Stimulated activated CD8-positive, alpha-beta memory T cell treated with anti-CD3 and anti-CD28 coated beads, Interleukin-2, amount 100 ng/mL, for 48 hours (primary cell): ENCODE measurements at places on chromosomes 13 and 19.

GRCh38 chr19:6543866-6544347, 13.1 kb downstream of the TNFSF9 start:
- no peak for DNase-seq

DNA sequence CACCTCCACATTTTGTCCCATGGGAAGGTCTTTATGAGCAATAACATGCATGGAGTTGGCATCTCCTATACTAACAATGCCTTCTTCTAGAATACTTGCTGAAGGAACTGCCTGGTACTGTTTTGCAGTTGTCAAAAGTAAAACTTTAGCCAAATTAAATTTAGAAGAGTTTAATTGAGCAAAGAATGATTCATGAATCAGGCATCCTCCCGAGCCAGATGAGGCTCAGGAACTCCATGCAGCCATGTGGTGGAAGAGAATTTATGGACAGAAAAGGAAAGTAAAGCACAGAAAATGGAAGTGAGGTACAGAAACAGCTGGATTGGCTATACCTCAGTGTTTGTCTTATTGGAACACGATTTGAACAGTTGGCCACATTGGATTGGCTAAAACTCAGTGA, 1081.9 kb downstream of the SLITRK1 start:
- no peak for DNase-seq

GRCh38 chr19:2495651-2496316, 19.9 kb downstream of the GADD45B start:
- no peak for DNase-seq

DNA sequence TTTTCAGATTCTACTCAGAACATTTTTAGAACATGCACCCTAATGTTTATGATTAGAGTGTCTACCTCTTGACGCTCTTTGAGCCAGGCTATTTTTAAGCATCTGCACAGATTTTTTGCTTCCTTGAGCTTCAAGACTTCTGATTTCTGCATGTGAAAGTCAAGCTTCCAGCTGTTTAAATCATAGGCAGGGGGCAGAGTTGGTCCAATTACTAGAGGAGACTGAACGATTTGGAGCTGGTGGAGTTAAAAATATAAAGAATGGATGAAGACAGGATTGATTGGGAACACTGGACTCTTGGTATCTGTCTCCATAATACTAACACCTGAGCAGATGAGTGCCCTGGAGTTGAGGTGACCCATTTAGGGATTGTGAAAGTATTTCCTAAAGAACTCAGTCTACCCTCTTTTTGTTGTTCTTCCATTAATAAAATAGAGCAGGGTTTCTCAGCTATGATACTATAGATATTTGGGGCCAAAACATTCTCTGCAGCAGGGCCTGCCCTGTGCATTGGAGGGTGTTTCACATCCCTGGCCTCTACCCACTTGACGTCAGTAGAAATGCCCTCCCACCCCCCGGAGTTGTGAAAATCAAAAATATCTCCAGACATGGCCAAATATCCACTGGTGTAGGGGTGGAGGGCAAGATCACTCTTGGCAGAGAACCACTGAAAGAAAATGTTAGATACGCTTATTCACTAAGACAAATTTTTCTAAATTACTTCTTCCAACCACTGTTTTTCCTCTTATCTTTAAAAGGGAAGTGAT, 160.1 kb downstream of the COG6 start:
- no peak for DNase-seq

GRCh38 chr13:100175803-100176182, 86.9 kb downstream of the PCCA start:
- DNase-seq: no peak

DNA sequence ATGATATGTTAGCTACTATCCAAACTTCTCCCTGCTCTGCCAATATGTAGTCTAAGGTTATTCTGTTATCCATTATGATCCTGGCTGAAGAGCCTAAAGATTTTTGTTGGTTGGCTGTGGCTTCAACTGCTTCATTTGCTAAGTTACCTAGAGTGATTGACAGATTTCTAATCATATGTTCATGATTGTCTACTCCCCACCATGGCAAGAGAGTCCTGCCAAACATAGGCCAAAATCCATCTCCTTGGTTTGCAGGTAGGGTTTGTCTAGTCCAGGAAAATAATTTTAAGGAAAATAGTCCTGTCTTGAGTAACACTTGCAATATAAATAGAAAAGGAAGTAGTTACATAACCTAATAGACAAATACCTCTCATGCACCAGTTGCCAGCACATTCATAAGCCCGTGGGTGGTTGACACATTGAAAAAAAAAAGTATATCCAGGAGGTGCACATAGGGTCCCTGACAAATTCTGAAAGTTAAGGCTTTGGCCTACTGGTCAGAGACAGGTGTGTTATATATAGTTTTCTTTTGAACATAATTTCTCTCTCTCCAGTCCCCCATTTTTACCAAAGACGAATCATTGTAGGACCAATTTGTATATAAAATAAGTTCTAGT, 5.4 kb upstream of the CBY2 start:
- no peak for DNase-seq

- no peak for DNase-seq
Observed at GRCh38 chr13:84352946-84353345, 470.7 kb upstream of the SLITRK1 start.

- peak; percentile 6 for DNase-seq
Observed at GRCh38 chr13:40445557-40445990, 220.9 kb downstream of the FOXO1 start.

DNA sequence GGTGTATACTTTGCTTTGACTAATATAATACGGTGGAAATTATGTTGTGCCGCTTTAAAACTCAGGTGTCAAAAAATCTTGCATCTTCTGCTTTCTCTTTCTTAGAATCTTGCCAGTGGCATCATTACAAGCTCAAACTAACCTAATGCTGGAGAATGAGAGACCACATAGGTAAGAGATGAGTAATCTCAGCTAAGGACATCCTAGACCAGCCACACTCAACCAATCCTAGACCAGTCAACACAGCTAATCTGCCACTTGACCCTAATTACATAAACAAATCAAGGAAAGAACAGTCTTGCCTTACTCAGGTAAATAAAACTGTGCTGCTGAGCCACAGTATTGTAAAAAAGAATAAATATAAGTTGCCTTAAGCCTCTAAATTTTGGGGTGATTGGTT, 1323.9 kb upstream of the SPRY2 start:
- DNase-seq: no peak

- peak; percentile 59 for DNase-seq
Observed at GRCh38 chr19:7705387-7706187, 3.7 kb upstream of the FCER2 start.

GRCh38 chr19:15283141-15283883, 49.0 kb downstream of the BRD4 start:
- DNase-seq: no peak

DNA sequence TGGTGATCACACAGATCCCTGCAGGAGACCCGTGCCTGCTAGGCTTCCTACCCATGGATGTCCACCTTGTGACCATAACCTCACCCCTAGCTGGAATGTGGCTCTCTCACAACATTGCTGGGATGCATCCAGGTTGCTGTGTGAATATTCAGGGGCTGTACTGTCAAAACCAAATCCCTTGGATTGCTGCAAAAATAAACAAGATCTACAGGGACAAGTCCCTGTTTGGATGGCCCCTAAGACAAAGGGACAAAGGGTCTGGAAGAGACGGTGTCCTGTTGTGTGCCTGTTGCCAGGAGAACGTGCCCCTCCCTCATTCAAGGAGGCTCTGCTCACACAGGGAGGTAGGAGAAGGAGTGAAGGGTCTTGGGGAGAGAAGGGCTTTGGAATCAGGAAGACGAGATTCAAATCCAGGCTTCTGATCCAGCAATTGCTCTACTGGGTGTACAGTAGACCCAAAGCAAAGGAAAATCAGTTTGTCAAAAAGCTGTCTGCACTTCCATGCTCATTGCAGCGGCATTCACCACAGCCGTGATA, 89.2 kb upstream of the WASF3 start:
- no peak for DNase-seq

GRCh38 chr13:31468114-31468902, 268.5 kb downstream of the B3GLCT start:
- DNase-seq: no peak

DNA sequence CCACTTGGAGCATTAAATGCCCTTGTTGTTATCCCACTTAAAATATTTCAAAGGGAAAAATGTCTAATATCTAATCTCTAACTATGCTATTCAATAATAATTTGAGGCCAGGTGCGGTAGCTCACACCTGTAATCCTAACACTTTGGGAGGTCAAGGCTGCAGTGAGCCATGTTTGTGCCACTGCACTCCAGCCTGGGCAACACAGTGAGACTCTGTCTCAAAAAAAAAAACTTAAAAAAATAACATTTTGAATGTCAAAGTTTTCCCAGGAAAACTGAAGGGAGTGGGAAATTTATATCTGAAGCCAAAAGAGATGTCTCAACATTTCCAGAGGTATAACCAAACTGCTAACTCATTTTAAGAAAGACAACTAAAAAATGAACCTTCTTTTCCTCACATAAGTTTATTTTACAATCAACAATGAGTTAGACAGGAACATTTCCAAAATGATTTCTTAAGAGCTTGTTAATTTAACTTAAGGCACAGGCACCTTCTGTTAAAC, 47.9 kb downstream of the CAB39L start:
- no peak for DNase-seq

GRCh38 chr13:23848019-23848418, 41.2 kb downstream of the MIPEP start:
- DNase-seq: no peak

GRCh38 chr19:49851456-49852259, 699 bp downstream of the PTOV1 start:
- no peak for DNase-seq

DNA sequence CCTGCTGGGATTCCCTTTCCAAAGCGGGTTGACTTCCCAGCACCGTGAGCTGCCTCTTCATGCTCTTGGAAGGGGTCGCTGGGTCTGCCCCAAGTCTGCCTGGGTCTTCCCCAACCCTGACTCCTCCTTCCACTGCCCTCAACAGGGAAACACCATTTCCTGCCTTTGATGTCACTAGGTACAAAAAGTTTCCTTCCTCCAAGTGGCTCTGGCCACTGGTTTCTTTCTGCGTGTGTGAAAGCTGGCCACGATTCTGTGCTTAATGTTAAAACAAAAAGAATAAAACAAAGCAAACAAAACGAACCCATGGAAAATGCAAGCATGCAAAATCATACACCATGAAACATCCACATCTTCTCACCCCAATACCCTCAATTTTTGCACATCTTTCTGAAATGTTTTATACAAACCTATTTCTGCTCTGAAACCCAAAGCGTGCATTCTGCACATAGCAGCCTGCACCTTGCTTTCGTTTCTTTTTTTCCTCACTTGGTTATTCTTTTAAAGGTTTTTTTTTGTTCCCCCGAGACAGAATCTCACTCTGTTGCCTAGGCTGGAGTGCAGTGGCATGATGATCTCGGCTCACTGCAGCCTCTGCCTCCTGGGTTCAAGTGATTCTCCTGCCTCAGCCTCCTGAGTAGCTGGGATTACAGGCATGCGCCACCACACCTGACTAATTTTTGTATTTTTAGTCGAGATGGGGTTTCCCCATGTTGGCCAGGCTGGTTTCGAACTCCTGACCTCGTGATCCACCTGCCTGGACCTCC, 12.5 kb upstream of the TNFSF9 start:
- DNase-seq: no peak
